ENCODE measurements at places on chromosomes 4 and X. TPM values are rescaled to one million over a fixed set of nuclear protein-coding genes. Genes with fewer than 3 reads are reported as not detected.

PLP1 gene
- 11.8 TPM for total RNA-seq

MTMR1 gene
- 34.6 TPM for total RNA-seq

DNA sequence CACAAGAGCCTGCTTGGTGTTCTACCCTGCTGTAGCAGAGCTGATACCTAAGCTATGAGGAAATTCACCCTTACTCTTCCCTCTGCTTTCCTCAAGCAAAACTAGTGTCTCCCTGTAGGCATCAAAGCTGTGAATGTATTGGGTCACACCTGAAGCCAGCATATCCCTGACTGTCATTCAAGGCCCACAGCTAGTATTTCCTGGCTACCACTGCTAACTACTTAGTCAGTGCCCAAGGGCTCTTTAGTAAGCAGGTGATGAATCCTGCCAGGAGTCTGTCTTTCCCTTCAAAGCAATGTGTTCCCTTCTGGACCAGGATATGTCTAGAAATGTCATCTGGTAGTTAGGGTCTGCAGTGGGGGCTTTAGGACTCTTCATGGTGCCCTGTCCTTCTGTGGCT, 125.7 kb downstream of the RPA4 start:
- no peak for DNase-seq

TEX13B gene
- total RNA-seq, result not detected

GRCh38 chrX:71565474-71566041, 12.7 kb upstream of the GCNA start:
- no peak for DNase-seq

SMIM10L2A gene
- total RNA-seq, result 9.0 TPM

MAGEC1 gene
- total RNA-seq, result not detected

NIPAL1 gene
- 2.4 TPM for total RNA-seq

SSR4 gene
- total RNA-seq, result 84.4 TPM

DNA sequence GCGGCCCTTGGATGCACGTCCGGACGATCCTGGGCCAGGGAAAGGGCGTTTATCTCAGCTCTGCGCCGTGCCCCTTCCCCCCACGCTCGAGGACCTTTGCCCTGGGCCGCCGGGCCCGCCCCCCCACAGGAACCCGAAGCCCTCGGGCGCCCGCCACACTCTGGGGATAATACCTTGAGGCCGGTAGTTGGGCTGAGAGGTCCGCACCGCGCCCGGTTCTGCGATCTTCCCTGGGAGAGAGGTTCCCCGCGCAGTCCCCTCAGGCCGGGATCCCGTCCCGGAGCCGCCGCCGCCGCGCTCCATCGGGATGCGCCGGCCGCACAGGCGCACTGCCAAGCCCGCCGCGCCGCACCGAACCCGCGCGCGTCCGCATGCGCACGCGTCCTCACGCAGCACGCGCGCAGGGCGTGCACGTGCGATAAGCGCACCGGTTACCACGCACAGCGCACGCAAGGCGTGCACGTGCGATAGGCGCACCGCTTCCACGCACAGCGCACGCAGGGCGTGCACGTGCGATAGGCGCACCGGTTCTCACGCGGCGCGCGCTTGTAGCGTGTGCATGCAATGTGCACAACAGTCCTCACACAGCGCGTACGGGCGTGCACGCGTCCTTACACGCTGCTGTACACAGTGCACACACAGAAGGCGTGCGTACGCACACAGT, at the start of gene MAP7D2:
TSS of gene MAP7D2 (minus strand) at position 331 of the 664 bp plus-strand sequence. CDS start at position 303, 28 bp downstream.
- no peak for DNase-seq

- no peak for DNase-seq
Observed at GRCh38 chr4:16416601-16417000, 190.3 kb upstream of the TAPT1 start.

LRCH2 gene
- total RNA-seq, result 57.1 TPM

DNA sequence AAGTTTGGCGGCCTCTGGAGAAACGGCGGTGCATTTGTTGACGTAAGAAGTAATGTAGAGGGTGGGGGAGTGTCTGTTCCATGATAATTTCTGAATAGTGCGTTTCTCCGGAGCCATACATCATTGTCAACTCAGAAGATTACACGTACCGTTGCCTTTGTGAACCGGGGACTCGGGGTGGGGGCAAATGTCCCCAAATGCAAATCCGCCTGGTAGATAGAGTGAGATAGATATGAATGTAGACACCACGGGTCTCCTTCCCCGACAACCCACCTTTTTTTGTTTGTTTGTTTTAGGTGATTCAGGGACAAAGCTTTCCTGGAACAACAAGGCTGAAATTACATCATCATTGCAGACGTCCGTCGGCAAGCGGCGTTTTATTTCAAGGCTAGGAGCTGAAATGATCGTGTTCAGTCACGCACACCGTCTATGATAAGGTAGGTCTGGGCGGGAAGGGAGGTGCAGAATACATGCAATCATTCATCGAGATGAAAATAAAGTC, 96.0 kb upstream of the PPP2R3B start:
- no peak for DNase-seq

DNA sequence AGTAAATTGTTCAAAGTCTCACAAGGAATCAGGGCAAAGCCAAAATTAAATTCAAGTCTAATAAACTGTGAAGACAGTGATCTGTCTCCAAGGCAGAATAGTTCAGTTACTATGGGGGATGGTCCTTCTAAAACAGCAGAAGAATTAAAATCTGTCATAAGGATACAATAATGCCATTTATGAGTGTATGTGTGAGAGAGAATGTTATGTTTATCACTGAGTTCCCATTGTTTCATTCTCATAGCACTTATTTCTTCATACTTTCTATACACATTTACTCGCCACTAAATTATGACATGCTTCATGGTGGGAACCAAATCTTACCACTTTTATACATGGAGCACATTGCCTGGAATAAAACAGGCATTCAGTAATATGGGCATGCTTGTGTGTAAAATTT, 102.5 kb downstream of the AMMECR1 start:
- no peak for DNase-seq

- no peak for DNase-seq
Observed at GRCh38 chrX:51571874-51572273, 46.8 kb downstream of the CENPVL3 start.

GRCh38 chrX:141341341-141341740, 99.0 kb upstream of the SPANXC start:
- DNase-seq, result no peak

DNA sequence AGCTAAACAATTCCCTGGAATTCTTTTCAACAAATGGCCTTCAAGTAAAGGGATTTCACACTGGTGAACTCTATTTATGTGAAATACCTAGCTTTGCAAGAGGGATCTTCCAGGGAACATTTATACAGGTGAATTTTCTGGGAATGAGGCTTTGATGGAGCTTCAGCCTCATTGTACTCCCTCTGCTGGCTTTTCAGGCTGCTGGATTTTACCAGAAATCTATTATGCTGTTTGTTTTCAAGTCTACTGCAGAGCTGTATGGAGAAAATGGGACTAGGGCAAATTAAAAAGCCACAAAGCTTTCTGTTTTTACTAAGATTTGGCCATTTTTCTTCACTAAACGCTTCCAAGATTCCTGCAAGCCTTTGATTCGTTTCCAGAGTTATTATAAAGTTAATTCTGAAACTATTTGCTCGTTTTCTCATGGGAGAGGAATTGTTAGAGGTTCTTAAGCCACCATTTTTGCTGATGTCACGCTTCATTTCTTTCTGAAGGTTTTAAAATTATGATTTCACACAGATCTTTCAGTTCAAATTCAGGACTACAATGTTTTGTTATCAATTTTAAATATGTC, 31.6 kb downstream of the KDM6A start:
- DNase-seq, result no peak

GRCh38 chrX:130330146-130330545, 9.6 kb upstream of the SLC25A14 start:
- no peak for DNase-seq

DNA sequence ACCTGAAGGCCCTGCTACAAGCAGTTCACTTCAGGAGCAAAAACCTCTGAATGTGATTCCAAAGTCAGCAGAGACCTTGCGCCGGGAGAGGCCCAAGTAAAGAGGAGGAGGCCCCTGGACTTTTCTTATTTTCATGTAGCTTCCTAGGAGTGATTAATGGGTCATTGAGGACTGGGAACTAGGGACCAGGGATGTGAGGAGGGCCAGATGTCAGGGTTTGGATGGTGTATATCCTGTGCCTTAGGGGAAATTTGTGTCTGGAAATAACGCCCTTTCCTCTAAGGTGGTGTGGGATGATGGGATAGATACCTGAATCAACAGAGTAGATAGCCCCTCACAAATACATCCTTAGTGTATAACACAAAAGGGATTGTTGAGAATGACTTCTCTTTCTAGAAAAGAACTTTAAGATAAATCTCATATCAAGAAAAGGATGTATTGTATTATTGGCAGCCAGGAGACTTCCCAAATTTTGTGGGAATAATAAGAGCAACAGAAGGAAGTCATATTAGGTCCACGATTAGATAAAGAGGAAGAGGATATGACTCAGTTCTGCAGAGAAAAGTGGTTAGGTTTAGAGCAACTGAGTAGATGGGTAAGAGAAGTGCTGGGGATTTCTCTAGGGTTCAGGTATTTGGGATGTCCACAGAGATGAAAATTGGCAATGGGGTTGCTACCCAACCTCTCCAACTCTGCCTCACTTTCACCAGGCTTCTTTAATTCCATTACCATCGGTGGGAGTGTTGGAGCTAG, 1.1 kb downstream of the ITGB1BP2 start:
- DNase-seq, result no peak

- no peak for DNase-seq
Observed at GRCh38 chrX:146433771-146434170, 375.8 kb upstream of the CXorf51B start.

- DNase-seq, result no peak
Observed at GRCh38 chrX:129496625-129497024, 26.7 kb downstream of the SMARCA1 start.

- peak; percentile 22 for DNase-seq
Observed at GRCh38 chr4:153152501-153153338, 51.5 kb upstream of the TRIM2 start.

GRCh38 chr4:31084806-31085416, 364.7 kb downstream of the PCDH7 start:
- DNase-seq, result no peak

DNA sequence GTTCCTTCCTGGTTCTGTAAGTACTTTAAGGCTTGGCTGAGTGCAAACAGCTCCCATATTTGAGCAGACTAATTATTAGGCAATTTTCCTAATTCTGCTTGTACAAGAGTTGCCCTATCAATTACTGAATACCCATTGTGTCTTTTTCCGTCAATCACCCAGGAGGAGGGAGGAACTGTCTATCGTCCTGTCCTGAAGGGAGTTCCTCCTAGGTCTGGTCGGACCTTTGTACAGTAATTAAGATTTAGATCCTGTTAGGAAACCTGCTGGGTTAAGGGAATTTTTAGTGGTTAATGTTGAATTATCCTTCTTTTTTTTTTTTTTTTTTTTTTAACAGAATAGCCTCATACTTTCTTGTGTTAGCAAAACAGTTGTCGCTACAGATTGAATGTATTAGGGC, 130.1 kb downstream of the KDM6A start:
- DNase-seq, result no peak

DNA sequence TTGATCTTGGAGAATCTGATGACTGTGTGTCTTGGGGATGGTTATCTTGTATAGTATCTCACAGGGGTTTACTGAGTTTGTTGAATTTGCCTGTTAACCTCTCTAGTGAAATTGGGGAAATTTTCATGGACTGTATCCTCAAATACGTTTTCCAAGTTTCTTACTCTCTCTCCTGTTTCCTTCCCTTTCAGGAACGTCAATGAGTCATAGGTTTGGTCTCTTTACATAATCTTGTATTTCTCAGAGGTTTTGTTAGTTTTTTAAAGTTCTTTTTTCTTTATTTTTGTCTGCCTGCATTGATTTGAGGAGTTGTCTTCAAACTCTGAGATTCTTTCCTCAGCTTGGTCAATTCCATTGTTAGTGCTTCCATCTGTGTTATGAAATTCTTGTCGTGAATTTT, 227.7 kb upstream of the GPRIN3 start:
- DNase-seq, result no peak

LEF1 gene
- 6.1 TPM for total RNA-seq

TENM3 gene
- total RNA-seq, result 78.3 TPM

DNA sequence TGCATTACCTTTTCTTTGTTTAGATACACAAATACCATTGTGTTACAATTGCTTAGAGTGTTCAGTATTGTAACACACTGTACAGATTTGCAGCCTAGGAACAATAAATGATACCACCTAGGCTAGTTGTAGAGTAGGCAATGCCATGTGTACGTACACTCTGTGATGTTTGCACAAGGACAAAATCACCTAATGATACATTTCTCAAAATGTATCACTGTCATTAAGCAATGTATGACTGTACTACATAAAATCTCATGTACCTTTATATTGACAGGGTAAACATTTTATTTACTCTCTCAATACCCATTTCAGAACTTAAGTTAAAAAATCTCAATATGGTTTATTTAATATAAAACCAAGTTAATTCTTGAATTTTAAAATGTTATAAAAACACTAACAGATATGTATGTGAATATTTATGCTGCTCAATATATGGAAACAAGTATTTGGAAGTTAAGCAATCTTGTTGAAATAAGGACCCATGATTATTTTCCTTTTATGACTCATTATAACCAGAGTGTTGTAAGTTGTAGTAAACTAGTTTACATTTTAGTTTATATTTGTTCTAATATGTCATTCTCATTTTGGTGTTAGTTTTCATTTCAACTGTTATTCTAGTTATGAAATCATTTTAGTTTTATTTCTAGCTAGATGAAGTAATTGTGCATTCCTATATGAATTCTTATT, 409.2 kb downstream of the TLL1 start:
- no peak for DNase-seq

CACNA1F gene
- under 0.01 TPM for total RNA-seq

DNA sequence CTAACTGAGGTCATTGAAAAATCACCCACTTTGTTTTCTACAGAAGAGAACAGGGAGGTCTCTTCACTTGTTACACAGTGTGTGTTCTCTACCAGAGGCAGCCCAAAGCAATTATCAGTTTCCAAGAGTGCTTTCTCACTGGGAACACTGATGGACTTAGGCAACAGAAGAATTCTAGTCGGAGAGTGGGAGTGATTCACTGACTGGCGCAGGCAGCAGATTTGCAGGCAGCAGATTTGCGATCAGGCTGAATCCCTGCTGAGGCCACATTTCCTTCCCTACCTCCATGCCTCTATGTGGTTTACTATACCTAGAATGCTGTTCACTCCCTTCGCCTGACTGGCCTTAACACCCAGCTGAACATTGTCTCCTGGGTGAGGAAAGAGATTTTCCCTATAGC, 6.6 kb downstream of the OCIAD2 start:
- no peak for DNase-seq

GRCh38 chrX:113651306-113651705, 810.7 kb upstream of the AMOT start:
- DNase-seq, result no peak

DNA sequence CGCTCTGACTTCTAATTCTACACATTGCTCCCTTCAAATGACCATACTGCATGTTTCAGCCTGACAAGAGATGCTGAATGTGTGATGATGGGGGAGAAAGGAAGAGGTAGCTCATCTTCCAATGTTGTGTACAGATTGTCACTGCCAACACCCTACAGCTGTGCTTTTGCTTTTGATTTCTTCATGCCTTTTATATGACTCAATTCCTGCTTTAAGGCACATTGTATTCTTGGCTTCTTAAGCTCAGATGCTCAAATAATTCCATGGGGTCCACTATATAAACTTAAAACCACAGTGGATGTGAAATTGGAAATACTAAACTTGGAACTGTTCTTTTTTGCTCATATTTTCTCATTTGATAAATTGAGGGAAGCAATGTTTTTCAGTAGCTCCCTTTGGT, 183.2 kb upstream of the WDFY3 start:
- no peak for DNase-seq

- DNase-seq, result no peak
Observed at GRCh38 chrX:11429538-11430085, 136.4 kb downstream of the AMELX start.

RNF128 gene
- total RNA-seq, result 1.6 TPM

Data from frontal cortex (tissue), 4 donors.